Neural progenitor cell (in vitro differentiated cells): ENCODE measurements at places on chromosomes 7 and 10. TPM values are rescaled to one million over a fixed set of nuclear protein-coding genes. Genes with fewer than 3 reads are reported as not detected.

GRCh38 chr7:18290223-18290622 lies 205.3 kb upstream of the HDAC9 start:
- DNase-seq, result no peak
- no peak overlapping the region for H3K4me3 ChIP-seq
- H3K36me3 ChIP-seq, result no peaks in the 10 kb centered on the region
- no peaks in the 10 kb centered on the region for H3K4me1 ChIP-seq

DNA sequence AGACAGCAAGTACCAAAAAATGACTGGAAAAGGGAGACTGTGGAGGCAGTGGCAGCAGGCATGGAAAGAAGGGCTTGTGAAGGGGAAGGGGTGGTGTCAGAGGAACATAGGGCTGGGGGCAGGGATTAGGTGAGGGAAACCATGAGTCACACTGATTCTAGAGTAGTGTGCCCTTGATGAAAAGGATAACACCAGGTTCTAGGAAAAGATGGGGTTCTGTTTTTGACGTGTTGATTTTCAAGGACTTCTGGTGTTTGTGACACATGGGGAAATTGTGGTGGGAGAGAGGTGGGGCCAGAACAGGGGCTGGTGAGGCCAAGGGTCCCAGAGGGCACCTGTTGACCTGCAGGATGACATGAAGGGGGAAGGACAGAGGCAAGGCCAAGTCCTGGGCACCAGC lies 57.1 kb downstream of the FIGNL1 start:
- H3K36me3 ChIP-seq, result no peaks in the 10 kb centered on the region
- no peak overlapping the region for H3K4me3 ChIP-seq
- no peak overlapping the region for H3K27ac ChIP-seq
- H3K4me1 ChIP-seq, result no peaks in the 10 kb centered on the region

GRCh38 chr10:63614371-63614891 lies 93.2 kb downstream of the REEP3 start:
- no peak for DNase-seq
- no peaks in the 10 kb centered on the region for H3K27me3 ChIP-seq
- peaks cover 8% of the 10 kb centered on the region for H3K4me1 ChIP-seq
- no peaks in the 10 kb centered on the region for H3K36me3 ChIP-seq
- no peak overlapping the region for H3K27ac ChIP-seq

DNA sequence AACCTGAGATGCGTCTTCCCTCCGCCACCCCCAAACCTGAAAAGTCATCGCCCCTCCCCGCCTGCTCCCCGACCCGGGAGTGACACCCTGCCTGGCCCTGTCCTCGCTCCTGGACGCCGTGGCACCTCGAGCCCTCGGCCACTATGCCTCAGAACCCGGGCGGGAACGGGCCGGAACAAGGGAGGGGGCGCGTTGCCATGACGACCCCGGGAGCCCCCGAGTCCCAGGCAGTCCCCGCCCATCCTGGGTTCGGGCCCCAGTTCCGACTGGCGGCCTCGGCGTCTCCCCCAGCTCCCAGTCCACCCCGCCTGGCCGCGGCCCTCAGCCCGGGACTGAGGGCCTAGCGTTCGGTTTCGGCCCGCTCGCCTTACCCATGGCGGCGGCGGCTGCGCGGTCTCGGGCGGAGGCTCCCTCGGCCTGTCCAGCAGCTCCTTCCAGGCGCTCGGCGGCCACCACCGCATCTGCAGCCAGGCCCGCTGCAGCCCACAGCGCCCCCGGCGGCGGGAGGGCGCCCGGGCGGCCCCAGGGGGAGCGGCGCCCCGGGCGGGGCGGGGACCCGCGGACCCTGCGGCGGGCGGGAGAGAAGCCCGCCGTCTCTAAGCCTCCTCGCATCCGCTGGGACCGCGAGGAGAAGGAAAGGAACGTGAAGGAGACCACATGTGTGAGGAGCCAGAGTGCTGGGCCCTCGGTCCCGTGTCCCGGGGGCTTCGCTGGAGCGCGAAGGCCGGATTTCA lies at the start of gene RUFY2:
RUFY2 (minus strand) TSS at position 463 of the 734 bp plus-strand sequence; CDS start at position 375, 88 bp downstream.
- no peaks in the 10 kb centered on the region for H3K36me3 ChIP-seq
- DNase-seq, result peak; percentile 93
- peaks cover 14% of the 10 kb centered on the region for H3K4me1 ChIP-seq
- peak within 1 kb of the TSS; percentile 91 for H3K4me3 ChIP-seq
- H3K27ac ChIP-seq, result peak within 1 kb of the TSS; percentile 93
- H3K27me3 ChIP-seq, result no peaks in the 10 kb centered on the region

AGR2 gene
- total RNA-seq, result not detected in 2 replicates

ACHE gene
- 0.90 TPM in 1 of 2 replicates, not detected in the other for total RNA-seq

MRPS33 gene
- 18.6 and 25.0 TPM in 2 replicates for total RNA-seq
